H1 (cell line): ENCODE measurements at places on chromosomes 3 and 15. TPM values are rescaled to one million over a fixed set of nuclear protein-coding genes. Genes with fewer than 3 reads are reported as not detected.

The ELL3 gene
- 9.2 and 11.0 TPM in 2 replicates for total RNA-seq

The FOXL2NB gene
- total RNA-seq, result 7.3 and 7.9 TPM in 2 replicates

The SLC9A9 gene
- total RNA-seq, result 1.1 and 1.5 TPM in 2 replicates

The SPTBN5 gene
- 0.84 and 1.1 TPM in 2 replicates for total RNA-seq

The CYP8B1 gene
- total RNA-seq, result not detected in 2 replicates

The DUOXA2 gene
- not detected in 2 replicates for total RNA-seq

The NPAP1 gene
- total RNA-seq, result 0.07 TPM in 1 of 2 replicates, not detected in the other

The AADACL2 gene
- not detected in 2 replicates for total RNA-seq

The FOXB1 gene
- 1.5 and 2.1 TPM in 2 replicates for total RNA-seq

The LTF gene
- total RNA-seq, result 0.80 and 0.99 TPM in 2 replicates

The HTR3C gene
- not detected in 2 replicates for total RNA-seq

The GOLGA6B gene
- not detected in 2 replicates for total RNA-seq

The PLSCR4 gene
- 1.5 and 2.9 TPM in 2 replicates for total RNA-seq

The UPK1B gene
- total RNA-seq, result 0.29 and 0.67 TPM in 2 replicates

The AGBL1 gene
- not detected in 2 replicates for total RNA-seq

The BTLA gene
- total RNA-seq, result not detected in 2 replicates

The LRRC31 gene
- total RNA-seq, result not detected in 2 replicates

The CDHR4 gene
- total RNA-seq, result 0.50 and 0.54 TPM in 2 replicates

The NUP210 gene
- total RNA-seq, result 53.4 and 53.7 TPM in 2 replicates

The RYR3 gene
- total RNA-seq, result 0.46 and 3.4 TPM in 2 replicates

The ARPP21 gene
- total RNA-seq, result not detected in 2 replicates

The INO80 gene
- 22.1 and 24.5 TPM in 2 replicates for total RNA-seq

The P2RY1 gene
- total RNA-seq, result 25.2 and 28.3 TPM in 2 replicates

The TBCCD1 gene
- 13.4 and 13.9 TPM in 2 replicates for total RNA-seq

The TNFSF10 gene
- total RNA-seq, result not detected in 2 replicates

The STAC gene
- total RNA-seq, result 16.5 and 18.1 TPM in 2 replicates

The SLC15A2 gene
- 1.8 and 2.0 TPM in 2 replicates for total RNA-seq

The PLCL2 gene
- total RNA-seq, result 6.8 and 7.3 TPM in 2 replicates

The IL12A gene
- 0.41 and 0.82 TPM in 2 replicates for total RNA-seq

The PAK2 gene
- 60.5 and 62.8 TPM in 2 replicates for total RNA-seq

The OIP5 gene
- total RNA-seq, result 34.8 and 36.7 TPM in 2 replicates

The ITIH1 gene
- not detected in 2 replicates for total RNA-seq

The MCF2L2 gene
- total RNA-seq, result 12.2 and 13.7 TPM in 2 replicates

The ACOX2 gene
- 3.1 and 3.2 TPM in 2 replicates for total RNA-seq

The TNNC1 gene
- 5.8 and 9.5 TPM in 2 replicates for total RNA-seq

The FLNB gene
- total RNA-seq, result 118 and 122 TPM in 2 replicates

The CHRD gene
- total RNA-seq, result 0.63 and 0.86 TPM in 2 replicates
